ENCODE measurements at places on chromosomes 4 and X.

DNA sequence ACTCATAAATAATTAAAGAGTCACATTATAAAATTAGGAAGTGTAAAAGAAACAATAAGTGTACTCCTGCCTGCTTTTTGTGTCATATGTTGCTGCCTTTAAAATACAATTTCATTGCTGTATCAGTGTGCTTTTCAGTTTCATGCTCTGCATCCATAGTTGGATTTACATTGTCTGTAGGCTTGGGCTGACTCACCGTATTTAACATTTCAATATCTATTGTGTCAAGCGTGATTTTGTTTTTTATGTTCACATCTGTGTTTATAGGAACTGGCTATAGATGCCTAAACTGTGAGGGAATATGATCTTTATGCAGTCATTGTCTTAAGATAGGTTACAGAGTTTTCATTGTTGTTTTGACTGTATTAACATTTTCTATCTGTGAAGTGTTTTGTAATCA is 18.1 kb downstream of the CCSER1 start:
- DNase-seq = no peak

GRCh38 chr4:153485359-153485758 is 19.2 kb downstream of the TMEM131L start:
- DNase-seq = no peak

GRCh38 chrX:133580625-133581024 is 165.3 kb upstream of the GPC4 start:
- no peak for DNase-seq

GRCh38 chr4:79298484-79298883 is 27.4 kb downstream of the NAA11 start:
- DNase-seq = peak; percentile 53

DNA sequence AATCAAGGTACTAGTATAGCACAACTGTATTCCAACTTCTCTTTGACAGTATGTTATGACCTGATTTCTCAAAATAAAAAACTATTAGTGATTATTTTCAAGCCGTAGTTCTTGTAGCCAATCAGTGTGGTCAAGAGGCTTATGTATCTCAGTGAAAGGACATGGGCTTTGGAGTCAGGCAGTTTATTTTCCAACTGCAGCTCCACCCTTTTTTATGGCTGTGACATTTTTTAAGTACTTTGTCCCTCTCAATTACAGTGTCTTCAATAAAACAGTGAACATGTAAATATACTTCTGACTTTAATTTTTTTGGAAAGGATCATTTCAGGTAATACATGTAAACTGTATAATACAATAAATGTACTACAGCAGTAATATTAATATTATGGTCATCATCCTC is 30.0 kb downstream of the HTN1 start:
- no peak for DNase-seq
